ENCODE measurements at places on chromosomes 7 and 10.

- DNase-seq: peak; percentile 34
Measured at GRCh38 chr10:86962136-86962980, 4.0 kb downstream of the SNCG start.

DNA sequence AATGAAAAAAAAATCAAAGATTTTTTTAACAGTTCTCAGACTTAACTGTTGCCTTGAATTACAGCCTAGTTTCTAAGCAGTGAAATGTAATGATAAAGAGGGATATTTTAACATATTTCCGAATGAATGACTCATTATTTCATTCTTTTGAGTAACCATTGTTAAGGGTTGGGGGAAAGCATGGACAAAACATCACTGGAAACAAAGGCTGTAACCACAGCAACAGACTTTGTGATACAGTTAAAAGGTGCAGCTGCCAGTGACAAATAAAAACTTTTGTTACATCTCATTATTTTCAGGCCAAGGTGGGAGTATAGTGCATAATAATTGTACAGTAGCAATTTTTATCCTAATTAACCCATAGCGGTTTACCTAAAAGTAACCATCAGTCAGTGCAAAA, 172.6 kb downstream of the LRRTM3 start:
- no peak for DNase-seq

GRCh38 chr7:156792611-156793010, 100.4 kb downstream of the LMBR1 start:
- DNase-seq: no peak

- DNase-seq: no peak
Measured at GRCh38 chr7:3179456-3179855, 121.6 kb upstream of the SDK1 start.

DNA sequence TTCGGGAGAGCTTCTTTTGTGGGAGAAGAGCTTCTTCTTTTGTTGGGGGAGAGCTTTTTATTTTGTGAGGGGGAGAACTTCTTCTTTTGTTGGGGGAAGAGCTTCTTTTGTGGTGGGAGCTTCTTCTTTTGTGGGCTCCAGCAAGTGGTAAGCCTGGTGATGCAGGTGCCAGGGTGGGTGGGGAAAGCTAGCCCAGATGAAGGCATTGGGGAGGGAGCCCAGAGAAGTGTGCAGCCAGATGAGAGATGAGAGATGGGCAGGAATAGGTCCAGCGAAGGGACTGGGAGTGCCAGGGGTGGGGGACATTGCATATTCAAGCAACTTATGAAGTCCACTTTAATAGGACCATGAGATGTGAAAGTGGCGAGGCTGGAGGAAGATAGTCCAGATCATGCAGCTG, 9.7 kb downstream of the ADRA2A start:
- DNase-seq: no peak
